ENCODE measurements at places on chromosomes 2 and 18.

- DNase-seq = no peak
Measured at GRCh38 chr2:3110994-3111666, 266.5 kb downstream of the EIPR1 start.

GRCh38 chr2:33929467-33929866 is 330.4 kb upstream of the FAM98A start:
- DNase-seq = no peak

GRCh38 chr2:71129114-71129901 is 721 bp downstream of the MCEE start:
- no peak for DNase-seq

- no peak for DNase-seq
Measured at GRCh38 chr2:240784629-240785423, 35.2 kb downstream of the KIF1A start.

GRCh38 chr18:25825979-25826776 is 264.2 kb downstream of the SS18 start:
- DNase-seq = no peak

DNA sequence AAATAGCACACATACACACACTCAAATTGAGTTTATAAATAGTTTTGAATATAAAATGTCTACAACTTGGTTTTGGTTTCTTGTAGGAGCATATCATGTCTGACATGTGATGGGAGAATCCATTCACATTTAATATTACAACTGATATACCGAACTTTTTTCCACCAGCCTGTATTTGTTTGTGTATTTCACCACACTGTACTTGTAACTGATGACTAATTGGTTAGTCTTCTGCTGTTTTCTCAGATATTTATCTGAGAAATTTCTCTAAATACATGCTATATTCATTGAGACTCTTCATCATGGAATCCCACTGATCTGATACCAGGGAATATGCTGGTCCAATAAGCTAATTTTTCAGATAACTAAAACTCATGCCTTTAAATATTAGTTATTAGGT is 56.3 kb upstream of the UBXN4 start:
- DNase-seq = no peak

DNA sequence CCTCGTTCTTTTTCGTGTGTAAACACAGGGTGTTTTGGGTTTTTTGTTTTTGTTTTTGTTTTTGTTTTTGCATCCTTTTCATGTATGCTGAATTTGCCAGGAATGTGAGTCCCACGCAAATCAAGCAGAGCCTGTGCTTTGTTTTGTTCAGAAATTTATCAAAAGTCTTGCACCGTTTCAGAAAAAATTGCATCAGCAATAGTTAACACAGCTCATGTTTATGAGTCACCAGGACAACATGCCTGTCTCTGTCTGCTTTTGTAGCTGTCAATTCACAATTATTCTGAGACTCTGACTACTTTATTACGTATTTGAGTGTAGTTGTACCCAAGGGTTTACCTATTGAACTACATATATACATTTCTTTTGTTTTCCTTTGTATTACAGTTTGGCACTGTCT is 38.3 kb downstream of the MRPL44 start:
- DNase-seq = no peak

GRCh38 chr2:182240862-182241371 is 185.9 kb downstream of the PDE1A start:
- DNase-seq = no peak

DNA sequence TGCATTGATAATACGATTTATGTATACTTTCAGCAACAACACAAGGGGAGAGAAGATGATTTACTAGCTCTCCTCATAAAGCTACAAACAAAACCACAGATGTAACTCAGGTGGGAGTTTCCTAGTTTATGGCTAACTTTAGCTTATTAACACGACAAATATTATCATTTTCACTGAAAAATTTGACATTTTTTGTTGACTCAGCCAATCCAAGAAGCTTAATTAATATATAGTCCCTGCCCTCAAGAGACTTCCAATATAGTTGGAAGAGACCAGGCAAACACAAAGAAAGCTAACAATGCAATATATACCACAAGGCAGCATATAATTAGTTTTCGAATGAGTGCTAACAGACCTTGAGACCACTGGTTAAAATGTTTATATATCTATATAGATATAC is 775 bp downstream of the WDR12 start:
- no peak for DNase-seq

GRCh38 chr2:31475692-31476091 is 61.1 kb upstream of the XDH start:
- DNase-seq = no peak

GRCh38 chr2:188720811-188721605 is 253.2 kb upstream of the COL3A1 start:
- DNase-seq = no peak

DNA sequence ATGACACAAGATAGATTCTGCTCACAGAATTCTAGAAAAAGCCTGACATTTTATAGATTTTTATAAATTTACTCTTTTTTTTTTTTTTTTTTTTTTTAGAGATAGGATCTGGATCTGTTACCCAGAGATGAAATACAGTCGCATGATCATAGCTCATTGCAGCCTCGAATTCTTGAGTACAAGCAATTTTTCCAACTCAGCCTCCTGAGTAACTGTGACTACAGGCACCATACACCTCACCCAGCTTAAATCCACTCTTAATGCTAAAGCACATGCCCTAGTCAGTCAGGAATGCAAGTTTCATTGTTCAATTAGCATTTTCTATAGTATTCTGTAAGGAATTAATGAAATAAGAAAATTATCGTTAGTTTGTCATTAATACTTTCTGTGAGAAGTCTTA is 32.1 kb upstream of the WDR75 start:
- no peak for DNase-seq

DNA sequence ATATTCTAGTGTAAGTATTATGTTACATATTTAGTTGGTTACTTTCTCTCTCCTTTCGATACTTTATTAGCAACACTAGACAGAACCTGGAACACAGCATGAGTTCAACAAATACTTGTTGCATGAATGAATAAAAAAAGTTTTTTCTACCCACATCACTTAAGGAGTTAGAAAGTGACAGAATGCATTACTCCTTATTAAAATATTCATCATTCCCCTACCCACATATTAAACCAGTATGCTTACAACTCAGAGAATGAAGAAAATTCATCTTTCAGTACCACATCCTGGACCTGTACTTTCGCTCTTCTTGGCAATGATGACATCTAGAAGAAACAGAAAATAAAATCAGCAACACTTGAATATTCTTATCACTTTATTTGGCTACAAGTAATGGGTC is 6.0 kb downstream of the SRBD1 start:
- no peak for DNase-seq

DNA sequence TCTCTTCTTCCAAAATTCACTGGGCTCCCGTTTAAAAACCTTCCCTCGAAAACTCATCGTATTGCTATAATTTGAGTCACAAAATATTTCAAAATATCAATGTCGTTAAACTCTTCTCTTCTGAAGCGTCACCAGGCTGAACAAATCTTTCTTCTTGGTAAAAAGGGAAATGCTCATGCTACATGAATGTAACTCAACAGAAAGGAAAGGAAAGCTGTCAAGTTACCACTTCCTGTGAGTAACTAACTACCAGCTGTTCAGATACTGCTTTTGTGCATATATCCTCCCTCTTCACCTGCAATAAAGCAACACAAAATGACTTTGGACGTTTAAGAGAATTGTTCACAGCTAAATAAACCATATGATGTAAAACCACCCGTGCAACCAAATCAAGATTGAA is 95.4 kb downstream of the DOCK10 start:
- no peak for DNase-seq

DNA sequence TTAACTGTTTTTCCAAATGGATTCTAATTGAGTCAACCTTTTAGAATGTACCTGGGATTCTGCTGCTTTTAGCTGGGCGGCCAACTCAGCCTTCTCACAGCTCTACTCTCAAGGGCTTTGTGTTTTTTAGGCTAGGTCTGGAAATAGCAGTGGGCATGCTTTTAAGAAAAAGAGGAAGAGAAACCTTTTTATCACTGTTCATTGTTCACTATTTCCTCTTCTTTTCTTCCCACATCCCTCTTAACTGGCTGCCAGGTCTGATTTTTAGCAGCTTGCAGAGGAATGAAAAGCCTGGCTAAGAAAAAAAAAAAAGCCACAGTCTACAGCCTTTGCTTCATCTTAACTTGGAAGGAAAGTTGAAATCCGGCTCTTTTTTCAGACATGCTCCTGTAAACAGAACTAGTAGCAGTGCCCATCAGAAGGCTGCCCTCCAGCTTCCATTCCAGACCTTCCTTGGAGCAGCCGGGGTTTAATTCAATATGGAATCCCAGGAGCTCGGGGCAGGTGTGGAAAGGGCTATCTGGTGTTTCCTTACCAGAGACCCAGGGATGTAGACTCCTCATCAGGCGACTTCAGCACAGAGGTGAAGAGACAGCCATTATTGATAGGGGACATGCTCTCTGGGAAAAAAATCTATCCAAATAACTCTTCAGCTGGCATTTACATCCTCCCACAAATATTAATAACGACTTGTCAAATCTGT is 230.7 kb downstream of the MYO3B start:
- DNase-seq = no peak

GRCh38 chr2:38301340-38301968 is 75.6 kb downstream of the ATL2 start:
- DNase-seq = no peak

- DNase-seq = no peak
Measured at GRCh38 chr2:74290066-74290465, 53.1 kb downstream of the SLC4A5 start.

DNA sequence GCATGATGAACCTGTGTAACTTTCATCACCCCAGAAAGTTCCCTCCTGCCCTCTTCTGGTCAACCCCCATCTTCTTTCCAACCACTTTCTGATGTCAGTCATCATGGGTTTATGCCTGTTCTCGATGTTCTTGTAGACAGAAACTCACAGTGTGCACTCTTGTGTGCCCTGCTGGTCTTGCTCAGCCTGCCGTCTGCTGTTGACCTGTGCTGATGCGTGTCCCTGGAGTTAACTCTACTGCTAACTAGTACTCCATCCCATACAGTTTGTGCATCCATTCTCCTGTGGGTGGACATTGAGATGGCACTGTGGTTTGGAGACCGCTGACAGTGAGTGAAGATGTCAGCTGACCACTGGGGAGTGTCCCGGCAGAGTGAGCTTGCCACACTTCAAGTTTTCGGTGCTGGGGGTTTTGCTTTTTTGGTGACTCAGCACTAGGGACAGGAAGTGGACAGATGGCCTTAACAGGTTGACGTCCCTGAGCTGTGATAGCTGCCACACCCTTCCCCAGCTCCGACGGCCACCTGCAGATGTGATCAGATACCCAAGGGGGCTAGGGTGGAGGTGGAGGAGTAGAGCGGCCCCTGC is 14.8 kb downstream of the KLHL29 start:
- DNase-seq = no peak

- DNase-seq = no peak
Measured at GRCh38 chr2:231034291-231034882, 2.9 kb upstream of the C2orf72 start.

DNA sequence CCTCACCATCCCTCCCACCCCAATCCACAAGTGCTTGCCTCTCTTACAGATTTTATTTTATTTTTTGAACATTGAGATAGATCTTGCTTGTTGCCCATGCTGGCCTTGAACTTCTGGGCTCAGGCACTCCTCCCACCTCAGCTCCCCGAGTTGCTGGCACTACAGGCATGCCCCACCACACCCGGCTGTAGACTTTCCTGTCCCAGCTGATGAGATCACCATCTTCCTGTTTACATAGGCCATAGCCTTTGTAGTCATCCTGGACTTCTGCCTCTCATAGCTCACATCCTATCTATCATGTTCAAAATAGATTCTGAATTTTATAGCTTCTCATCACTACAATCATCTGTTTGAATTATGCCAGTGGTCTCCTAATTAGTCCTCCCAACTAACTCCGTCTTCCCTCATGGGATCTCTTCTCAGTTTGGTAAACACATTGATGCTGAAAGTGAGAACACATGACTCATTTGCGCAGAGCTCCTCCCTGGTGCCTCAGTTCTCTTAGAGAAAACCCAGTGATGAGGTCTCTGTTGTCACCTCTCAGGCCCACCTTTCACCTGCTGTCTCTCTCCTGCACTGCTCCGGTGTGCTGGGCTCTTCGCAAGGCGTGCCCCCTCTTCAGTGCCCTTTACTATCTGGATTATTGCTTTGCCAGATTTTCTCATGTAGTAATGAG is 243.0 kb downstream of the ZNF407 start:
- DNase-seq = no peak

GRCh38 chr2:173354582-173355131 is at the start of gene CDCA7:
Gene CDCA7, plus strand, starts transcription at chr2:173354872. Its CDS starts 92 bp downstream, at chr2:173354964.
- no peak for DNase-seq

DNA sequence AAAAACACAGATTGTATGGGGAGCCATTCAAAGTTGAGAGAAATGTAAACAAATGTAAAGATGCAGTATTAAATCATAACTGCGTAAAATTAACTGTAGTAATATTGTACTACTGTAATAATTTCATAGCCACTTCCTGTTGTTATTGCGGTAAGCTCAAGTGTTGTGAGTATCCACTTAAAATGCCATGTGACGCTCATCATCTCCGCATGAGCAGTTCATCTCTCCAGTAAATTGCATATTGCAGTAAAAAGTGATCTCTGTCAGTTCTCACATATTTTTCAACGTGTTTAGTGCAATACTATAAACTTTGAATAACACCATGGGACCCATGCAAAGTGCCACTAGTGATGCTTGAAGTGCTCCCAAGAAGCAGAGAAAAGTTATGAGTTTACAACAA is 41.8 kb upstream of the SP3 start:
- no peak for DNase-seq

DNA sequence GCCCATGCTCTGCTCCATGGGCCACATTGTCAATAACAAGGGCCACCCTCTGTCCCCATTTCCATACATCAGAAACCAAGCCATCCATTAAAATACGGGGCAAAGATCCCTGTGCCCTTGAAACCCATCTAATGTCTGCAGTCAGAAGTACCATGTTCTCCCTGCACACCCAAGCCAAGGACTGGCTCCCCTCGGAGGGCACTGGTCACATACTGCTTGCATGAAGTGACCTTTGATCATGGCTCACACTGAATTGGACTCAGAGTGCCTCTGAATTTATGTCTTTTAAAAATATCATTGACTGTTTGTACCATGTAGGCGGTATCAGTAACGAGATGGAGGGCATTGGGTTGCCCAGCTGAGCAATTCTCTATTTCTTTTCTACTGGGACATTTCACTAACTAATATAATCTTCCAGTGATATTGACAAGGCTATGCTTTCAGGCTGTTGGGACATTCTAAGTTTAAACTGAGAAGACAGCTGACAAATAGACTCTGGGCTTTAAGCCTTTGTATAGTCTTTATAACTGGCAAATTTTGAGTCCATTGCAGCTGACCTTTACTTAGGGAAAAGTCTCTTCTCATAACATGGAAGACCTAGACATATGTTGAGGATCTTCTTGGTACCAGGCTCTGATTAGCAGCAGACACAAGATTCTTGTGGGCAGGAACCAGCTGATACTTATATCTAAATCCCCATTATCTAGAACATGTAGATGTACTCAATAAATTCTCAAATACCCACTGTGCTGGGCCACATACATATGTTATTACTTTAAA is 214.3 kb downstream of the MYCN start:
- no peak for DNase-seq

Data from stimulated activated CD8-positive, alpha-beta memory T cell treated with anti-CD3 and anti-CD28 coated beads, Interleukin-7, amount 100 ng/mL, for 4 hours (primary cell).